Fibroblast of skin of left biceps (primary cell): ENCODE measurements at places on chromosomes 12 and 14.

DNA sequence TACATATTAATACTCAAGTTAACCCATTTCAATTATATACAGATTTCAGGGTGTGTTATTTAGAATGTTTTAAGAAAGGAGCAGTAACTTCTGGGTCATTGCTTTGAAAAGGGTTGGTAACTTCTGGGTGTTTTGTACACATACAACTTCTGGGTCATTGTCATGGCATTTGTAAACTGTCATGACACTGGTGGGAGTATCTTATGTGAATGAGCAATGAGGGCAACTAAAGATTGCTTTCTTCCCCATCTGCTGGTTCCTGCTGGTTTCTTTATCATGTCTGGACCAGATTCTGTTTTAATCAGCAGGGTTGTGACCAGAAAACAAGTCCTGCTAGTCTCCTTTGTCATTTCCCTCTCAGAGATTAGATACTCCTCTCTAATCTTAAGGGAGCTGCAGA is 713.3 kb downstream of the LRFN5 start:
- DNase-seq = no peak

DNA sequence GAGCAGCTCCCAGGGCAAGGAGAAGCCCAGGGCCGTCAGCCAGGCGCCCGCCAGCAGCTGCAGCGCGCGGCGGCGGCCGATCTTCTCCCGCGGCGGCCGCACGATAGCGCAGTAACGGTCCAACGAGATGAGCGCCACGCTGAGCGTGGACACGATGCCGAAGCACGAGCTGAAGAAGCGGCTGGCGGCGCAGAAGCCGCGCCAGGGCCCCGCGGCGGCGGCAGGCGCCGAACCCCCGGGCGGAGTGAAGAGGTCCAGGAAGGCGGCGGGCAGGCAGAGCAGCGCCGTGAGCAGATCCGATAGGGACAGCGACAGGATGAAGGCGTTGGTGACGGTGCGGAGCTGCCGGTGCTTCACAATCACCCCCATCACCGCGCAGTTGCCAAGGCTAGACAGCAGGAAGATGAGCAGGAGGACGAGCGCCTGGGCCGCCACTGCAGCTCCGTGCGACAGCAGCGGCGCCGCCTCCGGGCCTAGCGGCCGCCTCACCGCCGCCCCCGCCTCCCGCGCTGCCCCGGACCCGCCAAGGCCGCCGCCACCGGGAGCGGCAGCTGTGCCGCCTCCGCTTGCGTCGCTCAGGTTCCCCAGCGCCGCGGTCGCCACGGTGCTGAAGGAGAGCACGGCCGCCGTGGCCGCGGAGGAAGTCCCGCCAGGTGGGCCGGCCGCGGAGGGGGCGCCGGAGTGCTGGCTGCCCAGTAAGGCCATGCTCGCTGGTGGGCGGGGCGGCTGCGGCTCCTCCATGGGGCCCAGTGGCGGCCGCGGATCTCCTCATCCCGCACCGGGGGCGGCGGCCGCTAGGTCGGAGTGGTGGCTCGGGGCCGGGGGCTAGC is 479 bp downstream of the GPR135 start:
- no peak for DNase-seq

DNA sequence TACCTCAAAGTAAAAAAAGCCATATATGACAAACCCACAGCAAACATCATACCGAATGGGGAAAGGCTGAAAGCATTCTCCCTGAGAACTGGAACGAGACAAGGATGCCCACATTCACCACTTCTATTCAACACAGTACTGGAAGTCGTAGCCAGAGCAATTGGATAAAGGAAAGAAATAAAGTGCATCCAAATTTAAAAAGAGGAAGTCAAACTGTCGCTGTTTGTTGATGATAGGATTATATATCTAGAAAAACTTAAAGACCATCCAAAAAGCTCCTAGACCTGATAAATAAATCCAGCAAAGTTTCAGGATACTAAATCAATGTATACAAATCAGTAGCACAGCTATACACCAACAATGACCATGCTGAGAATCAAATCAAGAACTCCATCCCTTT is 5.2 kb downstream of the NDUFA12 start:
- no peak for DNase-seq

DNA sequence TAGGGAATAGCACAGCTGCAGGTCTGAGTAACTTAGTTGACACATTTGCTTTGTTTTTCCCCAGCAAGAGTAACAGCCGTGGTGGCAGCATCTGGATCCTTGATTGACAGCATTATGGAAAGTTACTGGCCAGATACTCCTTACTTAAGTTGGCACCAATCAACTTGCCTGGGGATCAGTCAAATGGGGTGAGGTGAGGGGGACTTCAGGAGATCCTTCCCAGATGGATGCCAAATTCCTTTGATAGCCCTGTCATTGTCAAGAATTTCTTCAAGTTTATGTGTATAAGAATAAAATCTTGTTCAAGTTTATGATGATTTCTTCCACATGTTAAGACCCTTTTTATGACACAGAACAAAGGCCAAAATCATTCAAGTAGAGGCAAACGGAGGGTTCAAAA is 618.4 kb downstream of the SLC6A15 start:
- DNase-seq = no peak

DNA sequence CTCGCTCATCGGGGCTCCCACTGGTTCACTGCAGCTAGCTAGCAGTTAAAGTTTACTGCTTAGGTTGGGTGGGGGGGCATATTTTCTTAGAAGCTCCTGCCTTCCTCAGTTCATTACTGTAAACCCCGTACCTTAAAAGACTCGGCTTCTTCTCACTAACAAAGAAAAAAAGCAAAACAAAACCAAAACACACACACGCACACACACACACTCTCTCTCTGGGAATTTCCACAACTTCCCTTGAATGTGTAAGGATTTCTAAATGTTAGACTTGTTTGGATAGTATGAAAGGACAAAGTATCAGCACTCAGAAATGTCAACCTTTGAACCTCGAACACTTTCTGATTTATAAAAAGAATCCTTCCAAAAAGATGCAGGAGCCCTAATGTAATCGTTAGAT is 927 bp downstream of the PTHLH start:
- DNase-seq = no peak

DNA sequence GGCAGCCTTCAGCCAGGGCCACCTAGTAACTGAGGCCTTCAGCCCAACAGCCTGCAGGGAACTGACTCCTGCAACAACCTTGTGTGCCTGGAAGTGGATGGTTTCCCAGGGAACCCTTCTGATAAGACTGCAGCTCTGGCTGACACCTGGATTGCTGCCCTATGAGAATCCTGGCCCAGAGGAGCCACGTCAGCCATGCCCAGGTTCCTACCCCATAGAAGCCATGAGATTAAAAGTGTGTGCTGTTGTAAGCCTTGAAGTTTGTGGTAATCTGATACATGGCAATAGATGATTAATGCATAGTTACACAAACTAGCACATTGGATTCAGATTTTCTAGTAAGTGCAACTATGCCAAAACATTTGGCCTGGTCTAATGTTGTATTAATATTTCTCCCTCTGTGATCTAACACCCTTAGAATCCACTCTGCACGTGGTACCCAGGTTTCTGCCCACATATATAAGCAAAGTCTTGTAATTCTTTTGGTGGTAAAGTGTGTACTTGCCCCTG is 64.8 kb upstream of the BEGAIN start:
- no peak for DNase-seq

DNA sequence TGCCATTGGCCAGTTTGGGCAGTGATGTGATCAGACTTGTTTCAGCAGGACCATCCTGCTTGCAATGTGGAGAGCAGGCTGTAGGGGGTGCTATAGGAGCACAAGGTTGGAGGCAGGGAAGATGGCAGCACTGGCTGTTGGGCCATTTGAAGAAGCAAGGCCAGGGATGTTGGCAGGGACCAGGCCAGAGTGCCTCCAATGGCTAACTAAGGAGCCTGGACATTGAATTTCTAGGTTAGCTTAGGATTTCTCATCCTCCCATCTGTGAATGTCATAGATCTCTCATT is 23.5 kb downstream of the FGF23 start:
- DNase-seq = no peak

DNA sequence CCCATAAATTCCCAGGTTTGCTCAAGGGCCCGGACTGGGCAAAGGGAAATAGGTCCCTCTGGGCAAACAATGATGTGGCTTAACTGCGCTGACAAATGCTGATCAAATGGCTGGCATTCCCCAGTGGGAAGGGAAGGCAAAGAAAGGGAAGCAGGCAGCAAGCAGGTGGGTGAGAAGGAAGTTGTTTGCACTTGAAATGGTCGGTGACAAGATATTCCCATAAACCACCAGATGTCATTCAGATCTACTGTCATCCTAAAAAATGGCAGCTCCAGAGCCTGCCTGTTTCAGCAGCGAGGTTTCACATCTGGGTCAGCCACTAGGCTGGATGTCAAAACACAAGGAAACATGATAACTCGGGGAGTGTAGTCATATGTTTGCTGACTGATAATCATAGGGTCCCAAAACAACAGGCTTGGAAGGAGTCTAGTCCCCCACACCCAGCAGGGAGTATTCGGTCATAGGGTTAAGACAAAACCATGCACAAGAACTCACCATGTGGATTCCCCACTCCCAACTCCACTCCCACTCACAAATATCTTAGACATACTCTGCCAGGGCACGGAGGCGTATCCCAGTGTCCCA is 37.9 kb upstream of the MDM1 start:
- DNase-seq = no peak

DNA sequence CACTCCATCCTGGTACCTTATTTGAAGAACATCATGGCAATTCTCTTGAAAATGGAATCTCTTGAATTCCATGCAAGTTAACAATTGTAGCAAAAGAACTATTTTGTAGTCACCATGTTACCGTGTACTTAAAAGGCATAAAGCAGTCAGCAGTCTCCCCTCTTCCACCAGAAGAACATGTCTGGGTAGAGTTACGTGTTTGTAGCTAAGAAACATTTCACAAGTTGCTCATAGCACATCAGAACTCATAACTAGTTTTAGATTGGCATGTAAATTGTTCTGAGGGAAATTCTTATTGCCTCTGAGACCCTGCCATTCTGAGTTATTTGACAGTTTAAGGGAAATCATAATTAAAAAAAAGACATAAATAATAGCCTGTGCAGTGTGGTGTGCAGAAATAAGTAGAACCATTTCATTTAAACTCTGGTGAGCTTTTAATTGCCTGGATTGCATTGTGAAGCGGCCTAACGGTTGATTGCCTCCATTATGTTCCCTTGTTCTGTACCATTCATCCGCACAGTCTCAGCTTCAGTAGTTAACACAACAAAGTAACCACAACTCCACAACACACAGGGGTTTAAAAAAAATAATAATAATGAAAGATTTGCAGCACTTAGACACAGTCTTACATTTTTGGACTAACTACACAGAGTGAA is 2.6 kb downstream of the LMO3 start:
- DNase-seq = no peak

DNA sequence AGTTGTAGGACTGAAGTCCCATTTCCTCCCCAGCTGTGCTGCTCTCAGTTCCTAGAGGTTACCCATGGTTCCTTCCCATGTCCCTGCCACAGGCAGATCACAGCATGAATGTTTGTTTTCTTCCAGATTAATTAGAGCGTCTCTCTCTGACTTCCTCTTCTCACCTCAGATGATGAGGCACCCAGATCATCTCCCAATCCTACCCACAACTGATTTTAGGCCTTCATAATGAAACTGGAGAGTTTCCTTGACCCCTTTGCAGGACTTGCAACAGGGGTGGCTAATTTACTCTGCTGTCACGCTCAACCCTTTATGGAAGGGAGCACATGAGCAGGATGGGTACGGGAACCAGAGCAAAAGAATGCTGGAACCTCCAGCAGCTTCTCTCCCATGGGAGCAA is 32.1 kb upstream of the TXNRD1 start:
- no peak for DNase-seq

DNA sequence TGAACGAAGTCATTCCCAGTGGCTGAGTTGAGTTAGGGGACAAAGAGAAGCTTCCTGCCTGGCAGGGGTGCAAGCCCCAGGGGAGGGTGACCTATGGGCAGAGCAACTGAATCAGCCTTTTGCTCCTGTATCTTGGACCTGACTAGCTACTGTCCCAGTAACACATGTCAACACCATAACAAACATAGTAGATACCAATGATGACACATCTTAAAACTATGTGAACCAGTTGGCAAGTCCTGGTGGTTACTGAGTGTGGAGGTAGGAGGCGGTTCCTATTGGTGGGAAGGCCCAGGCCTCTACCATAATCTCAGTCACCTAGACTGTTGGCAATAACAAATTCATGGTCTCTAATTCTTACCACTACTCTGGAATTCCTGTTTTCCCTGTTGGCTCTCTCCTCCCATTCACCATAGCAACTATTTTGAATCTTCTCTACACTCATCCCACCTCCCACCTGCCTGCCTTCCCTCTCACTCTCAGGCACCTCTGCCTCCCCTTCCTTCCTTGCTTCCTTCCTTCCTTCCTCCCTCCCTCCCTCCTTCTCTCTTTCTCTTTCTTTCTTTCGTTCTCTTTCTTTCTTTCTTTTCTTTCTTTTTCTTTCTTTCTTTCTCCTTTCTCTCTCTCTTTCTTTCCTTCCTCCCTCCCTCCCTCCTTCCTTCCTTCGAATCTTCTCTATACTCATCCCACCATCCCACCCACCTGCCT is 8.1 kb upstream of the P2RX7 start:
- peak; percentile 44 for DNase-seq

DNA sequence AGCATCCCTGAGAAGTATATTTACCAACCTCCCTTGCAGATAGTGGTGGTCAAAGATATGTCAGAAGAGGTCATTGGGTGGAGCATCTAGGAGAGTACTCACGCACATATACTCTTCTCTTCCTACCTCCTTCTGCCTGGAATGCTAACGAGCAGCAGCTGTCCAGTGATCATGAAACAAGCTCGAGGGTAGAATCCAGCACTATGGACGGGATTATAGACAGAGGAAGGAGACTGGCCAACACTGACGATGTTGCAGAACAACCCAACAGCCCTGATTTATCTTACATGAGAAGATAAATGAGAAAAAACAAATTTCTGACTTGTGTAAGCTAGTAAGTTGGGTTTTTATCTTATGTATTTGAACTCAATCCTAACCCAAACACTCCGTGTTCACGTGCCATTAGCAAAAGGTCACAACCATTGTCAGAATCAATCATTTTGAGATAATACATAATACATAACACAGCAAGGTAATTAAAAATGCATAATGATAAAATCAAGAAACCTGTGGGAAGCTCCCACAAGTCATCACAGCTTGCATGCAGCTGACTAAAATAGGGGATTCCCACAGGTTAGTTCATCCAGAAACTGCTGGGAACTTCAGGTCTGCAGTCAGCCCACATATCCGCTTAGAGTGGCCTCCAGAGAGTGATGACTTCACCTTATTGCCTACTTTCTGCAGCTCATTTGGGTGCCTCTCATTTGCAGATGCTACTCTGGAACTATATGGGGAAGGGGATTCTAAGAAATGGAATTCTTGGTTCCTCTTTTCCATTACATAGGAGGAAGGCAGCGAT is 36.3 kb upstream of the STK38L start:
- no peak for DNase-seq

- DNase-seq = no peak
These were observed 42.2 kb upstream of the MBIP start for GRCh38 chr14:36362648-36363047.
